NCI-H2171 treated with DMSO at 0.1 percent for 48 hours (cell line): ENCODE measurements at places on chromosomes 11 and 22.

DNA sequence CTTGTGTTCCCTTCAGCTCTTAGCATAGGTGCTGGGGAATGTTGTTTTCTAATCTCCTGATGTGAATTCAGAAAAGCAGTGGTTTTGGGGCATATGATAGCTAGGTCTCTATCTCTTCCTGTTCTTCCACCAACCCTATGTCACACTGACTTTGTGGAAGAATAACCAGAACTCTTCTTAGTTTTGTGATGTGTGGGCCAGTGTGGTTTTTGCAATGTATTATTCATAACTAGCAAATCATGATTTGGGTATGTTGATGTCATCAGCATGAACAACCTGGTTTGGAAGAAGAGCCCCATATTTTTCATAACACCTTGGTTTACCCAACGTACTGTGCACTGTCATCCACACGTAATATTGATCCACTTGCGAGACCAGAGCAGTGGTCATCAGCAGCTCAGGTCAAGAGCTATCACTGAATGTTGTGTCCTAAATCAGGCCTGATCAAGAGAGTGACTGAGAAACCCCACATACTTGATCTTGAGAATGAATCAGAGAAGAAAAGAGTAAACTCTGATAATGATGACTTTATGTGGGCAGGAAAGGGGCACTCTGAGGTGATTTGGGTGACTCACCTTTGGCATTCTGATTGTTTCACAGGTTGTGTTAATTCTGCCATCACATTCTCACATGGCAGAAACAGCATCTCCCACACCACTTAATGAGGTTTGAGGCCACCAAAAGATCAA lies 19.4 kb upstream of the MS4A6E start:
- DNase-seq: no peak

GRCh38 chr11:10918698-10919097 lies 60.8 kb upstream of the ZBED5 start:
- no peak for DNase-seq

DNA sequence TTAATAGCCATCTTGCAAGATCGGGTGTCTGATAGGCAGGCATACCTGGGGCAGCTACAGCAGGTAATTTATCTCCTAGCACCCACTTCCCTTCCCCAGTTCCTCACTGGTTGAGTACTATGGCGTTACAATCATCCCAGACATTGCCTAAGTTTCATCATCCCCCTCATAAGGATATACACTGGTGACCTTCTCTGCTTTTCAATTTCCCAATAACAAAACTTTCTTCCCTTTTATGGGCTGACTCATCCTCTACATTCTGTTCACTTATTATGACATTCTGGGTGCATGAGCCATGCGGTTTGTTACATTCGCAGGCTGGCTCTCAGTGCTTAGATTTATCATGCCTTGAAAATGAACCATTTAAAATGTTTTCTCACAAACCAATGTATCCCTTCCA lies 5.0 kb upstream of the MRPL11 start:
- no peak for DNase-seq

GRCh38 chr11:40230821-40231220 lies 1228.6 kb downstream of the LRRC4C start:
- DNase-seq: no peak

DNA sequence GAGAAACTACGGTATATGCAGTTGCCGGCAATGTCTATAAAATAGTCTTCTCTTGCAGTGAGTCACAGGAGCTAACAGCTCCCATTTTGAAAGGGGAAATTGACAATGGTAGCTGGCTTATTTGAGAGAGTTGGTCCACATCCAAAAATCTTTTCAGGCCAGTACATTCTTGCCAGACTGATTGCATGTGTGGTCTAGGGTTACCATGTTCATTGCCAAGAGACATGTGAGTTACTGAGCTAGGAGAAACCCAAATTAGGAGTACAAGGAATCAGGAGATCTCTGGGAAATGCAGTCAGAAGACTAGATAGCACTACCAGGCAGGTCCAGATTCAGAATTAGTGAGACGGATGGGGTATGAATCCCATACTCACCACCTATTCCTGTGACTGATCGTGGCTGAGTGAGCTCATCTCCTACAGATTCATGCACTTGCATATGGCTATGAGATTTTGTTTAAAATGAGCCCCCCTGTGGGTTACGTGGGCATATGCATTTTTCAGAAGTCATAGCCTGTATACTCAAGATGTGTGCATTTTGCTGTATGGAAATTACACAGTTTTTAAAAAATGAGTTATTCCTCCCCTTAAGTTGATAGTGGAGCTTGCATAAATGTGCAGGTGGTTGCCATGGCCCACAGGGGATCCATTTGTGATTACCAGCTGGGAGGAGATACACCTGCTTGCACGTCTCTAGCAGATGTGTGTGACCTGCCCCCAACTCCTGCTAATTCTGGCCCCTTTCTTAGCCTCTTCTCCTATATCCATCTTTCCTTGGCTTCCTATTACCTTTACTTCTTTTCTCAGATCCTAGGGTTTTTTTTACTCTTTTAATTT lies 102.7 kb downstream of the COMMD9 start:
- peak; percentile 99 for DNase-seq

- DNase-seq: peak; percentile 82
Observed at GRCh38 chr22:40898850-40899357, 37.0 kb upstream of the DNAJB7 start.

GRCh38 chr11:119685111-119685746 lies 43.8 kb downstream of the NECTIN1 start:
- DNase-seq: no peak

- no peak for DNase-seq
Observed at GRCh38 chr11:131980888-131981668, 610.7 kb downstream of the NTM start.

- DNase-seq: no peak
Observed at GRCh38 chr11:66619080-66619554, 2.7 kb downstream of the RBM14 start.

DNA sequence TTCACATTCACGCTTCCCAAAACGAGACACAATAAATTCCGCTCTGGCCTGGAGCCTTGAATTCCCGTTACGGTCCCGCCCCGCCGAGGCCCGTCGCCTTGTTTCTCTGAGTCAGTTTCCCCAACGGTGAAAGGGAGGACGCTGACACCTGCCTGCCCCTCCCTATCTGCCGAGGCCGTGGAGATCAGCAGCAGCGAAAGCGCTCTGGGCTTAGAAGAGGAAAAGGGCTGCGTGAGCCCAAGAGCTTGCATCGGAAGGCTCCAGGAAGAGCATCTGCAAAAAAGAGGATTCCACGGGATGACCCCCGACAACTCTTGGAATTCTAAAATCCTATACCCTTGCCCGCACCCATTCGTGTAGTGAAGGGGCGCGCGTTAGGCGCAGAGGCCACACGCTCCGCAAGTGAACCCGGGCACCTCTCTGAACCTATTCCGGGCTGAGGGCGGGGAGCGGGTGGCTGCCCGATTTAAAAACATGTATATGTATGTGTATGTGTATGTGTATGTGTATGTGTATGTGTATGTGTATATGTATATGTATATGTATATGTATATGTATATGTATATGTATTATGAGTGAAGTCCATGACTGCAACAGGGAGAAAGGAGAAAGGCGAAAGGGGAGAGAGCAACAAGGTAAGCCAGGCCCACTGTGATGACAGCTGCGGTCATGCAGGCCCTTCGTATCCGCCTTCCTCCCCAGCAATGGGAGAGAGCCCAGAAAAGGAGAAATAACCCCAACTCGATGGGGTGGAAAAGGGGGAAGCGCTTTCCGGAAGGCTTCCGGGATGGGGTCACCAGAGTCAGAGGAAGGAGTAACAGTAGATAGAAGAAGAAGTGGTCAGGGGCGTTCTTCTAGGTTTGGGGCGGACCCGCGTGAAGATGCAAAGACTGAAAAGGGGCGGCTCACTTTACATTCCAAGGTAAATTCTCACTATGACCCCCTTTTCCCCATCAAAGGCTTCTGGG lies 948 bp upstream of the MRTFA start:
- DNase-seq: no peak

- DNase-seq: no peak
Observed at GRCh38 chr11:113862435-113862834, 12.9 kb downstream of the USP28 start.

DNA sequence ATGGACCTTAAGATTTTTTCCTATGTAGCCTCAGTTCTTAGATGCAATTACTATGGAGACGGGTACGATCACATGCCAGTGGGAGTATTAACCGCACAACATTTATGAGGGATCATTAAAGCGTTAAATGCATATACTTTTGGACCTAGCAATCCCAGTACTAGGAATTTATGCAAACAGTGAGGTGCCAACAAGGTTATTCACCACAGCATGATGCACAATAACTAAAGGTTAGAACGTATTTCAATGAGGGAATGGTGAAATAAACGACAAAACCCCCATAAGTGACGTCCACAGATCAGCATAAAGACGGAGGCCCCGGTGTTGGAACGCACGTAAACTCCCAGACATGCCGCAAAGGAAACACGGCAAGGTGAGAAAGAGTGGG lies 539 bp downstream of the SIRT3 start:
- DNase-seq: peak; percentile 25

DNA sequence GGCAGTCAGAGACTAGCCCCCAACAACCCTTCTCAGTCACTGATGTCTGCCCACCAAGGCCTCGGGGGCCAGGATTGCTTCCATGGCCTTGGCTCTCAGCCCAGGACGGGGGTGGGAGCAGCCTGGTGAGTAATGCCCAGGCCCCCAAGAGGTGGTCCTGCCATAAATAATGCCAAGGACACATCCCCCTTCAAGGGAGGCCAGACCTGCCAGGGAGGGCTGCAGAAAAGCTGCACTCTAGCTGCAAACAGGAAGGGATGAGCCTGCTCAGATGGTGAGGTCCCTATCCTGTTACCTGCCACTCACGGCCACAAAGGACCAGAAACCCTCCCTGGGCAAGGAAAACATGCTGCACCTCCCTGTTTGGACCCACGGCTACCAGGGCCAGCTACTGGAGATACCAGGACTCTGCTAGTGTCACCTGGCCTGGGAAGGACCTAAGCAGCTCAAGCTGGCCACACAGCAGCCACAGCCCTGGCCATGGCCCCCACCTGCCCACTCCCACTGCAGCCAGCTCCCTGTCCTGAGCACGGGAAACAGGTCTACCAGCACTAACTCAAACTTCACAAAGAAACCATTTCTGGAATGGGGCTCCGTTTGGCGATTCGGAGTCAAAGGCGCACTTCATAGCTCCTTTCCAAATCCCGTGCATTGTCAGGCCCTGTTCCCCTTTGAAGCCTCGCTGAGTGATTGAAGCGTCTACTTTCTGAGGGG lies 12.1 kb downstream of the GNB1L start:
- DNase-seq: no peak

- DNase-seq: no peak
Observed at GRCh38 chr11:873706-874105, 31.1 kb downstream of the TSPAN4 start.

- DNase-seq: no peak
Observed at GRCh38 chr22:42654436-42655073, 5.4 kb upstream of the CYB5R3 start.

- DNase-seq: no peak
Observed at GRCh38 chr11:102781676-102782075, 1.2 kb upstream of the MMP10 start.

DNA sequence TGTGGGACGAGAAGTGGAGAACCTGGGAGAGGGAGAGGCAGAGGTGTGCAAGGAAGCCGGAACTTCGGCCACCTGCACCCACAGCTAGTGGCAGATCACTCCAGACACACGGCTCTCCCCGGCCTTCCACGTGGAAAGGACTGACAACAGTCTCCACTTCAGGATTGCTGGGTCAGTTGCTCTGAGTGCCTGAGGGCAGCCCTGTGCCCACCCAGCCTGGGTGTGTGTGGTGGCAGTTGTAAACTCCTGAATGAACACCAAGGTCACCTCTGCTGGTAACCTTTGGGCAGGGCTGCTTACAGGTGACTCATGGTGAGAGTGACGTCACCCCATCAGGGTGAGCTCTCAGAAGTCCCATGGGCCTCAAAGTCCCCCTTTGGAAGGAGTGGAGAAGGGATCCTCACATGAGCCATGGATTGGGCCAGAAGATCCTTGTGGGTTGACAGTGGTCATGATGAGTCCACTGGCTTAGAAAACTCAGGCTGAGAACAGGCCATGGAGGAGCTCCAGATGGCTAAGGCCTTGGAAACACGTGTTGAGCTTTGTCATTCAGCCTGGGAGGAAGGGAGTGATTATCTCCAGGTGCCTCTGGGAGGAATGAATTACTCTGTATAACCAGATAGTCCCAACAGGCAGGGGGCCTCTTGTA lies 71.3 kb downstream of the BCR start:
- peak; percentile 38 for DNase-seq

DNA sequence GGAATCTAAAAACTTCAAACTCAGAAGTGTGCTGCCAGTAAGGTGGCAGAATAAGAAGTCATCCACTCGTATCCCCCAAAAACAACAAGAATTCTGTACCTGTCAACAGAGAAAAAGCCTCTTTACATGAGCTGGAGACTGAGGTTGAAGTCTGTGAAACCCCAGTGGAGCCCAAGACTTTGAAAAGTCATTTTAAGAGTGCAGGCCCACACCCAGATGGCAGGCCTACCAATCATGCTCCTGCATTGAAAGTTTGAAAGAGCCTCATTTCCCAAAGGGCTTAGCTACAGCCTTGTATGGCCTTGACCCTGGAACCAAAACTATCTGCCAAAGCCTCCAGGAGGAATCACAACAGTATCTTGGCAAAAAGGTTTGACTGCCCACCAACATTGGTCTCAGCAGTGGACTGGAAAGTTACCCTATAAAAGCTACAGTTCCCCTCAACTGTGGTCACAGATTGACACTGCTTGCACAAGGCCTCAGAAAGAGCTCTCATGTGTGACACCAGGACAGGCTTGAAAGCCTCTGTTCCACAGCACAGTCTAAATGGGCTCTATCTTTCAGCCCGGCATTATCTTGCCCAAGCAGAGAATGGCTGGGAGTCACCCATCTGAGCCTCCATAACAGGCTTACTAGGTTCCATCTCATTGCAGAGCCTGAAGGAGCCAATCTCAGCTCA lies 47.7 kb downstream of the SLC22A9 start:
- DNase-seq: no peak

- no peak for DNase-seq
Observed at GRCh38 chr22:32803020-32803737, 1.7 kb downstream of the TIMP3 start.

- no peak for DNase-seq
Observed at GRCh38 chr22:40128989-40129388, 48.7 kb upstream of the TNRC6B start.

GRCh38 chr11:16981651-16982194 lies 32.5 kb downstream of the PLEKHA7 start:
- DNase-seq: no peak

- DNase-seq: no peak
Observed at GRCh38 chr11:87954476-87954875, 220.8 kb downstream of the RAB38 start.

- DNase-seq: no peak
Observed at GRCh38 chr22:36925388-36926290, 12.2 kb downstream of the CSF2RB start.
